CD4-positive, alpha-beta T cell treated with Interleukin-12 subunit alpha and Interleukin-12 subunit beta, for 1 hour (primary cell): ENCODE measurements at places on chromosomes 16 and 17.
A peak's percentile ranks its signal among the peaks of the same experiment; 100 is the strongest.

DNA sequence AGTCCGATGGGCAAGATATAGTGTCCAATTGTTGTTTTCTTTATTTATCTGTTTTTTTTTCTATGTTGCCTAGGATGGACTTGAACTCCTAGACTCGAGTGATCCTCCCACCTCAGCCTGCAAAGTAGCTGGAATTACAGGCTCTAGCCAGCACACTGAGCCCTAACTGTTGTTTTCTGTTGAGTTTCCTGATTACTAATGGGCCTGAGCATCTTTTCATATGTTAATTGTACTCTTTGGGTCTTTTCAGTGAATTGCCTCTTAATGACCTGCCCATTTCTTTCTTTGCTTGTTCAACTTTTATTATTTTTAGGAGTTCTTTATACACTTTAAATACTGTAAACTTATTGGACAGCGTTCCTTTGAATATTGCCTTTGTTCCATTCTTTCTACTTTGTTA is 213.0 kb downstream of the HS3ST3B1 start:
- no peak for DNase-seq

DNA sequence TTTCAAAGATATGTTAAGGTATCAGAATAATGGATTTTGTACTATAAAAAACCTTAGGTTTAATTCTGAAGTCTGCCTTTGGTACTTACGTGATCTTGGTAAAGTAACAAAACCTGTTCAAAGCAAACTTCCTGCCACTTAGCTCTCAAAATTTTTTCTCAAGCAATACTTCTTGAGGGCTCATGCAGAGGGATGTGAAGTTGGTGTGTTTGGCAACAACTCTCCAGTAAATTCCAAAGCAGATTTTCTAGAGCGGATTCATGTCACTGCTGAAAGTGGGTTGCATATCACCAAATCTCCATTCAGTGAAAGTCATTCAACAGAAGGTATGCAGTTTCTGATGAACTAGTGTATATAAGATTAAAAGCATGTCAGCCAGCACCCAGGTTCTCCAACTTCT is 856.7 kb downstream of the CDH8 start:
- DNase-seq: no peak

DNA sequence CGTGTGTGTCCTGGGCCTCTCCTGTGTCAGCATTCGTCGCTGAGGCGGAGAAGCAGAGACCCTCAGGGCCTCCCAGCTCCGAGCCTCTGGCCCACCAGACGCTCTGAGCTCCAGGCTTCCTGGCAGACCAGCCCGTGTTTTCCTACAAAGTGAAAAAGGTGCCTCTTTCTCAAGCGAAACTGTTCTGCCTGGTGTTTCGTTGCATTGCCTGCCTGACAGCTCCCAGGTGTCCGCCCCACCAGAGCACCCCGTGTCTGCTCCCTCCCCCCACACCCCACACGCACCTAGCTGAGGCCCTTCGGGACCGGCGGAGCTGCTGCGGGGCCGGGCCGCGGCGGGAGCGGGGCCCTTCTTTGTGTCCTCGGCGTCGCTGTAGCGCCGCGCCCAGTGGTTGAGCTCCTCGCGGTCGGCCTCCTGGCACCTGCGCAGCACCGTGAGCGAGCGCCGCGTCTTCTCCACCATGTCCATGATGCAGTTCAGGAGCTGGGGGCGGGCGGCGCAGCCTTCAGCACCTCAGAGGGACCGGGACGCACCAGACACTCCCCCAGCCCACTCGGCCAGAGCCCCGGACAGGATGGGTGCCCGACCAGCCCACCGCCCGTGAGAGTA is 14.7 kb upstream of the PABPN1L start:
- DNase-seq: no peak

GRCh38 chr17:42342242-42343008 is 45.8 kb downstream of the STAT3 start:
- DNase-seq: peak; percentile 37

DNA sequence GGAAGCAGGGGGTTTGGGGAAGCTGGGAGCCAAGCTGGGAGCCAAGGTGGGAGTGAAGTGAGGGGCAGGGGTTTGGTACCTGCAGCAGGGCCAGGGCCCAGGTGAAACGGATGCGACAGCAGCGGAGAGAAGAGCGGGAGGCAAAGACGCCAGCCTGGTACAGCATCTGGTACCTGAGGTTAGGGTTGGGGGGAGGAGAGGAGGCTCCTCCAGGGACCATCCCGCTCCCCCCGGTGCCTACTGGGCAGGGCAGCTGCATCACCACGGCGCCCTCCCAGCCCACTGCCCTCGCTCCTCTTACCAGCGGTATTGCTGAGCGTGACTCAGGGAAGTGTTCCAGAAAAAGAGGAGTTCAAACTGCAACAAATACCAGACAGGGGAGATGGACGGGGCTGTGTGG is 9.8 kb downstream of the CLN3 start:
- DNase-seq: no peak

DNA sequence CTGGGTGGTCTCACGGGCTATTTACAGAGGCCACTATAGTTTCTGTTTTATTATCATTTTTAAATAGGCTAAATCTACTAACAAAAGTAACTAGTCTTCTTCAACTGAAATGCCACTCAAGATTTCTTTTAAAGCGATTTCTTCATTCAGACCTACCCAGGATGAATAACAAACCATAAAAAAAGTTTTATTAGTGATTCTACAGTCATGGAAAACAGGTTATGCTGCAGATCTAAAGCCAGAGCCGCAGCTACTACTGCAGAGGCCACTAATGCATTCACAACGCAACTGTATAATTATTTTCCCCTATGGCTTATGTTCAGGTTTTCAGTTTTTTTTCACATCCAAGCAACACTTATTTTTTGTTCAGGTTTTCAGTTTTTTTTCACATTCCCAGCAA is 136.2 kb upstream of the AXIN2 start:
- DNase-seq: no peak

DNA sequence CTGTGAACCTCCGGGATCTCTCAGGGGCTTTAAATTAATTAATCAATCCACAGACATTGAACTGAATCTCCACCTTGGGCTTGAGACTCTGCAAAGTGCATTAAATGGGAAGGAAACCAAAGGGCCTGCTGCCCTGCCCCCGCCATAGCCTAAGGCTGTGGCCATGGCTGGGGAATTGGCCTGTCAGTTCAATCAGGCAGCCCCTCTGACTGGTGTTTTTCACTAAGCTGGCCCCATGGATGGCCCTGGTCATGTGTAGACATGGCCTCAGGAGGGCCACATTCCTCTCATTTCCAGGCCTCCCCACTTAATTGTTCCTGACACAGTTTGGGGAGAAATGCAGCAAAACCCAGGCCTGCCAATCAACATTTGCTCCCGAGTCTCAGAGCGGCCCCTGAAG is 499.8 kb downstream of the WWOX start:
- DNase-seq: no peak

GRCh38 chr17:47810200-47810821 is 11.3 kb downstream of the OSBPL7 start:
- DNase-seq: peak; percentile 55

DNA sequence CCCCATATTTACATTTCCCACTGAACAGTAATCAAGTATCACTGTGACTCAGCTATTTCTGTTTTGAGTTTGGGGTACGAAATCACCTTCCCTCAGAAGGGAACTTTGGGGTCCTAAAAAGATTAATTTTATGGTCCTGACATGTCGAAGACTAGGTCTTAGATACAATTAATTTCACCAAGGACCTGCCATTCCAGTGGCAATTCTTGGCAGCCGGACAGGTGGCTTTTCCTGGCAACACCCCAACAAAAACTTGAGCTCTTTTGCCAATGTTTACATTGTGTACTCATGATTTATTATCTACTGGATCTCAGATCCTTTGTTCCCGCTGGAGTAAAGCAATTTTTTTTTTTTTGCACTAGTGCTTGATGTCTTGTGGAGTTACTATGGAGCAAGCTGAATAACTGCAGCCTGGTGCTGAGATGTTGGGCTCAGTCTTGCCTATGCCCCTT is 14.4 kb downstream of the SLFN5 start:
- DNase-seq: no peak

- no peak for DNase-seq
Measured at GRCh38 chr16:85265161-85265784, 153.0 kb upstream of the CIBAR2 start.

GRCh38 chr16:81708266-81709015 is 70.7 kb upstream of the PLCG2 start:
- no peak for DNase-seq

GRCh38 chr16:85824161-85825135 is 25.0 kb downstream of the COX4I1 start:
- no peak for DNase-seq

DNA sequence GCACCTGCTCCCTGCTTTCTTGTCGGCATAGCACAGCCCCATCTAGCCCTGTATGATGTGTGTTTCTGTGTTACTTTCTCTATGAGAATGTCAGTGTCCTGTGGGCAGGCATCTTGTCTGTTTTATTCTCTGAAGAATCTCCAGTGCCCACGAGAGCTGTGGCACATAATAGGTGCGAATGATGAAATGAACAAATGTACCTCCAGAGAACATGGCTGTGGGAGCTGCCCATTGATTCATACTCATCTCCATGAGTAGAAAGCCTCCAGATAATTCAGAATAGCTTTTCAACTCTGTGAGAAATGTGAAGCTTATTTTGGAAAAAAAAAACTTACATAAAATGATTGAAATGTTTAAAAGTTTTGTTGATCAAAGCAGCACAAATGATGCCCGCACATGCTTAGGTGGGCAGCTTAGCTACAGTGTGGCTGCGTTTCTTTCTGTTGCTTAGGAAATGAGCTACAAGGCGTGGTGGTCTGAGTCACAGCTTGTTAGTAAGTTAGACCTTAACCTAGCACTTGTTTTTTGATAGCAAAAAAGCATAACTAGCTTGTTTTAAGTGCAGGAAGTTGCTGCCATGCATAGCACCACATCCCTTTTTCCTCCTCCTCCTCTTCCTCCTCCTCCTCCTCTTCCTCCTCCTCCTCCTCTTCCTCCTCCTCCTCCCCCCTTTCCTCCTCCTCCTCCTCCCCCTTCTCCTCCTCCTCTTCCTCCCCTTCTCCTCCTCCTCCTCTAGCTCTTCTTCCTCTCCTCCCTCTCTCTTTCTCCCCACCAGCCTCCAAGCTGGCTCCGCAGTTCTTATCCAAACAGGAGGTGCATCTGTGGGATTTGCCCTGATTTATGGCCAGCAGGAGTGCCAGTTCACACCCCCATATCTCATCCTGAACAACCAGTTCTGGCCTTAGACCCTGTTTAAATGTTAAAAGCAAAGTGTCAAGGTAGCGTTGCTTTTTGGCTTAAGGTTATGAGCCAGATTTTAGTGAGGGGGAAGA is 221.5 kb downstream of the IRF8 start:
- DNase-seq: no peak

DNA sequence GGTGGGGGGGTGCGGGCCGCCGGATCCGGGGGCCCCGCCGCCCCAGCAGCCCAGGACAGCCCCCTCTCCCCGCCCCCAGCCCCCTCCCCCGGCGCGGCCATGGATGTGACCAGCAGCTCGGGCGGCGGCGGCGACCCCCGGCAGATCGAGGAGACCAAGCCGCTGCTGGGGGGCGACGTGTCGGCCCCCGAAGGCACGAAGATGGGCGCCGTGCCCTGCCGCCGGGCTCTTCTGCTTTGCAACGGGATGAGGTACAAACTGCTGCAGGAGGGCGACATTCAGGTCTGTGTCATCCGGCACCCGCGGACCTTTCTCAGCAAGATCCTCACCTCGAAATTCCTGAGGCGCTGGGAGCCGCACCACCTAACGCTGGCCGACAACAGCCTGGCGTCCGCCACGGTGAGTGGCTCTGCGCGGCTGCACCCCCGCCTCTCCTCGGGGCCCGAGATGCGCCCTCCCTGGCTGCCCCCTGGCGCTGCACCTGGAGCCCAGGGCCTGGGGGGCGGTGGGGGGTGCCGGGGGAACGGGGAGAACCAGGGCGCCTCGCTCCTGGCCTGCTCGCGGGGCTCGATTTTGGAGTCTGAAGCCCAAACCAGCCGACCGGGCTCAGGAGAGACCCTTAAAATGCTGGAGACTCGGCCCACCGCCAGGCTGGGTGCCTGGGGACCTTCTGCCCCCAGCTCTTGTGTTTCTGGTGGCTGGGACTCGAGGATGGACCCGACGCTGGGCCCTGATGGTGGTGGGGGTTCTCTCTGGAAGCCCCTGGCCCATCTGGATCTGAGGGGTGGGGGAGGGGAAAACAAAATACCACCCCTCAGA is 744 bp downstream of the CMIP start:
- DNase-seq: peak; percentile 37

GRCh38 chr17:27446569-27447301 is 9.5 kb upstream of the KSR1 start:
- DNase-seq: no peak

GRCh38 chr17:77862890-77863813 is 95.4 kb upstream of the TNRC6C start:
- no peak for DNase-seq

DNA sequence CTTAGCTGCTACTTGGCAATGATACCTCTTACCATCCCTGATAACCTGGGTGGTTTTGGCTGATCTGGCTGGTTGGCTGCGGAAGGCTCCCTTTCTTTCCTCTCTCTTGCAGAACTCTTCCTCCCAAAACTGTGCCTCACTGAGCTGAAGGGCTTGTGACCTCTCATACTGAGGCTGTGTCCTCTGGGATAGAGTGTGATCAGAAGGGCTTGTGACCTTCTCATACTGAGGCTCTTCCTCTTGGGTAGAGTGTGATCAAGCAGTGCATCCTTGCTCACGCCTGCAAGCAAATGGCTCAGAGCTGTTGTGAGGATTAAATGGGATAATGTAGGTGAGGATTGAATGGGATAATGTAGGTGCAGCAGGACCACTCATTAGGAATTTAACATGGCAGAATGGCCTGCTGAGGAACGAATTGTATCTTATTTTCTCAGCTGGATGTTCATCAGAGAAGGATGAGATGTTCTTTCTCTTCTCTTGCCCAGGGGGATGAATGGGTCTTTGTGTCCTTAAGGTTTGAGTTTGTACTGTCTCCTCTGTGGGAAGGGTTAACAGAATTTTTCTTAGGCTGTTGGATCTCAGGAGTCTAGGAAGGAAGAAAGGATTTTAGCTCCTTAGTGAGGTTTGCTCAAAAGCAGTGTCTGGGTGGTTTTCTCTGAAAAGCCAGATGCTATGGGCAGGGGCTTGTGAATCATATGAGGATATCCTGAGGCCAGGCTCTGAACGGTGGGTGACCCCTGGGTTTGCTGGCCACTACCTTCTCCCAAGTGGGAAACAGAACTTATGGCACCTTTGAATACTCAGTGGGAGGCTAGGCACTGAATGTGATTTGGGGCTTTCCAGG is 130.0 kb upstream of the HS3ST2 start:
- no peak for DNase-seq

GRCh38 chr17:20085283-20085845 is 76.2 kb downstream of the SPECC1 start:
- DNase-seq: no peak

GRCh38 chr16:73483076-73483791 is 435.3 kb upstream of the ZFHX3 start:
- no peak for DNase-seq
